AG09309 (cell line): ENCODE measurements at places on chromosomes 2 and 18.
A peak's percentile ranks its signal among the peaks of the same experiment; 100 is the strongest.

GRCh38 chr2:22375096-22375495 lies 1009.9 kb upstream of the KLHL29 start:
- DNase-seq = no peak

- no peak for DNase-seq
Observed at GRCh38 chr2:236012155-236012554, 156.0 kb downstream of the GBX2 start.

GRCh38 chr2:40227210-40227609 lies 224.7 kb downstream of the SLC8A1 start:
- no peak for DNase-seq

DNA sequence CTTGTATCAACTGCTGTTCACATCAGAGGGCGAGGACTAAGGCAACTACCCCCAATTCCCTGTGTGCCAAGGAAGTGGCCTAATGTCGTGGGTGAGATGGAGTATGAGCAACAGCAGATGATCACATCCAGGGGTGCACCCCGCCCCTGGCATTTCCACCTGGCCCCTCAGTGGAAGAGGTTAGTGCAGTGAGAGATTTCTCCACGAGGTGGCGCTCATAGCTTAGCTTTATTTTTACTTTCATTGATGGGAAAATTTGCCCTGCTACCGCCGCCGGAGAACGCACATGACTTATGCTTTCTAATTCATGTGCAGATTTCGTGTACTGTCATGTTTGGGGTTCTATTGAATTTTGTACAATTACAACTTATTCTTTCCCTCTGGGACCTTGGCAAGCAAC lies 470.6 kb upstream of the MEX3C start:
- no peak for DNase-seq

DNA sequence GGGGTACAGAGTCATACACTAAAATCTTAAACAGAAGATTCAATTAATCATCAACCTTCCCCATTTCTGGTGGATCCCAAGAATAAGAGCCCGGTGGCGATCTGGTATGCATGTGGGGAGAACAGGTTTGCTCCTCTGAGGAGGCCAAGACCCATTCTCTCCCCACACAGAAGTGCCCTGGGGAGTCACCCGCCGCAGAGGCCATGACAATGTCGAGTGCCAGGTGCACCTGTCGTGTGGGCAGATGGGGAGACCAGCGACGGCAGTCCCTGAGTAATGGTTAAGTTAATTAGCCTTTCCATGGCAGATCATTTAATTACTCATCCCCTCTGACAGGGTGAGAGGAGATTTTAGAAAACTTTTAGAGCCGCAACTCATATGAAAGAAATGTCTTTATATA lies 345.0 kb downstream of the NCKAP5 start:
- DNase-seq = no peak

GRCh38 chr2:237487496-237487895 lies 445 bp downstream of the MLPH start:
- no peak for DNase-seq

DNA sequence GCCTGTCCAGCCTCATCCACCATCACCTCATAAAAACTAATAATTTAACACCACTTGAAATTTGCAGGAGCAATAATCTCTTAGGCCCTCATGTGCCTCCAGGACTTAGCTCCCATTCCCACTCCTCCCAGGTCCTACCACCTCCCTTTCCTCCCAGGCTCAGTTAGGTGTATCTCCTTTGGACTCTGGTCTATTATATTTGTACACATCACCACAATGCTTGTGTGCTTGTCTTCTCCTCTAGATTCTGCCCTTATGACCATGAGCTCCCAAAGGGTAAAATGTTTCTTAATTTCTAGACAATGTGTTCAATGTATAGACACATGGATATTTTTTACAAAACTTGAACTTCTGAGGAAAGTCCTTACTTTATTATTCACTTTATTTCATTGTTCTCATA lies 182.0 kb upstream of the ZC3H15 start:
- DNase-seq = no peak

GRCh38 chr2:88195246-88195645 lies 25.1 kb downstream of the THNSL2 start:
- no peak for DNase-seq

DNA sequence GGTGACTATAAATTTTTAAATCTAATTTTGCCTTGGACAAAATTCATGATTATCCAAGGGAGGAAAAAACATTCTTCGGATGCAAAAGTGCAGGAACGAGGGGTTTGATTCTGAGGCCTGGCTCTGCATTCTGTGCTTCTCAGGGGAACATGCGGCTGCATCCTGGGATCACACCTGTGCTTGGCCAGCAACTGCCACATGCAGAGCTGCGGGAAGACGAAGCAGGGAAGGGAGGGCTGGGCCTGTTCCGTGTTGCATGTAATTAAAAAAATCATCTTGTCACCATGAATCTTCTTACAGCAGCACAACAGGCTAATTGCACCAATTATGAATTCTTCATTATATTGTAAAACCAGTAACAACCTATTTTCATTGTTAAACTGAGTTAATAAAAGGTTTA lies 158.0 kb upstream of the ALKAL2 start:
- no peak for DNase-seq

DNA sequence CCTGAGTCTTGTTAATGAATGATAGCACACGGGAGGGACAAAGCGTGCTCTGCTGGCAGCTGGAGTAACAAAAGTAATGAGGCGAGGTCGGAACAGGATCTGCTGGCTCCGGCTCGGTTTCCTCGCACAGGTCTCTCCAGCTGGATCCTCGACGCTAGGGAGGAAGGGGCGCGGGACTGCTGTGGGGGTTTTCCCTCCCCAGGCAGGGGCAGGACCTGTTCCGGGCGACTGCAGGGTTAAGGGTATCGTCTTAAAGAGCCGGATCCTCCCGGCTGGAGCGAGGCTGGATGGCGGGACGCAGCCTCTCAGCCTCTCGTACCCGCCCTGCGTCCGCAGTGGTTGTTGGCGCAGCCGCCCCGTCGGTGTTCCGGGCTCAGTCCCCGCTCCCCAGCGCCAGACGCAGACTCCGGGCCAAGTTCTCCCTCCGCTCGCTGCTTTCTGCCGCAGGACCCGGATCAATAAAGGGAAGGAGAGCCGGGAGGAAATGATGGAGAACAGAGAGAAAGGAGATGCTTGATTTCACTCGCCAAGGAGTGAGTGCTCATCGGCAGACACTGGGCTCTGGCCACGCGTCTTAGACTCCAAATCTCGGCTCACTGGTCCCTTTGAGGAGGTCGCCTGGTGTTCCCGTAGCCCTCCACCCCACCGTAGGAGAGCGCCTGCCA lies 1.1 kb upstream of the LIPG start:
- DNase-seq = no peak

DNA sequence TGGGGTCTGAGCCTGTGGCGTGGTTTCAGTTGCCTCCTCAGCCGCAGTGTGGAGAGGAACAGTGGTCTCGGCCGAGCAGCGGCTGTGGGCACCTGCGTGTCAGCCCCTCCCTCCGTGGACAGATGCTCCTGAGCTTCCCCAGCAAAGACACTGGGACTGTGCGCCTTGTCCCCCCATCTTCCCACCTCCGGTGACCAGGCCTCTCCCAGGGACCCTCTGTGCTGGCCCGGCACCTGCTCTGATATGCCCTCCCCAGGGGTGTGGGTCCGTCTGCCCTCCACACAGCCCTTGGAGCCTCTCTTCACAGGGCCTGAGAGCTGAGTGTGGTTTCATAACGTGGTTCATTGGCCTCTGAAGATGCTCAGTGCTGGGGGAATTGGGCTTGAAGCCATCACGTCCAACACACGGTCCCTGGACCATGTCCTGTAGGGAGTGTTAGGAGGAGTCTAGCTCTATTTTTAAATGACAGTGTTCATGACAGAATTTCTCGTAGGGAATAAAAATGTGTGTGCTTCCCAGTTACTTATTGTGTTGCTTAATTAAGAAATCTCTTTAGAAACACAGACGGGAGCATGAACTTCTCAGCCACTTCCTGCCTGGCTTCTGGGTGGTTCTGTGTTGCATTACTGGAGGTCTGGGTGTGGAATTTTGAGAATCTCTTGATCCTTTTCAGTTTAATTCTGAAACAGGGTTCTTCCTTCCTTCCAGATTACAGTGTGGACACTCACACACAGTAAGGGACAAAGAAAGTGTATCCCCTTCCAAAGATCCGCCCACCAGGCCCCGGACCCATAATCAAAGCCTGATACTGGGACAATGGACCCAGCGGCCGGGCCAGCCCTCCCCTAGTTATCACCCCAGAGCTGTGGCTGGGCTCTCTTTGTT lies 110.7 kb downstream of the NFATC1 start:
- DNase-seq = no peak

DNA sequence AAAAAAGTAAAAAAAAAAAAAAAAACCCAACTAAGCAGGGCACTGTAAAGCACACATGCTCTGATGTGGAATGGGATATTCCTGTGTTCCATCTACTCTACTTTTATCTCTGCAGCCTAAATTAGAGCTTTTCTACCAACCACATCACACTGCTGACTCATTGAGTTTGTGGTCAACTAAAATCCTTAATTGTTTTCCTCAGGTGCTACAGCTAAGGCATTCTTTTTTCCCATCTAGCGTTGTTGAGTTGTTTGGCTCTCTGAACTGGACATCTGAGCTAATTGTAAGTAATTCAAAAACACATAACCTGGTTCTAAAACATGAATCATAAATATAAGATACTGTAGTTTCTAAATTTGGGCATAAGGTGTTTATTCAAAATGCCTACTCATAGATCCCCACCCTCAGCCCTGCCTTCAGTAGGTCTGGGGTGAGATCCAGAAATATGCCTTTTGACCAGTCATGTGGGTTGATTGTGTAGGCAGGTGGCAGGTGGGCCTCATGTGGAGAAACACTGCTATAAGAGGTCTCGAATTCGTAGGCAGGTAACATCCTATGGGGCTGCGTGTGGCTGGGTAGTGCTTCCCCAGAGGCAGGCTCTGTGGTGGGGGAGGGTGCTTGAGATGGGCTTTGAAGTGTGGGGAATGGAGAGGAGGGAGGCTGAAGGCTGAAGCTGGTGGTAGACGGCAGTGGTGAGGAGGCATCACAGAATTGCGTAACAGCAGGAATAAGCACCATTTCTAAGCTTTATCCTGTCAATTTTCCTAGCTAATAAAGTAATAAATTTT lies 27.2 kb downstream of the ANKRD29 start:
- no peak for DNase-seq

- no peak for DNase-seq
Observed at GRCh38 chr2:237177052-237177451, 91.4 kb downstream of the COPS8 start.

- no peak for DNase-seq
Observed at GRCh38 chr2:228703152-228703551, 521.7 kb upstream of the SPHKAP start.

DNA sequence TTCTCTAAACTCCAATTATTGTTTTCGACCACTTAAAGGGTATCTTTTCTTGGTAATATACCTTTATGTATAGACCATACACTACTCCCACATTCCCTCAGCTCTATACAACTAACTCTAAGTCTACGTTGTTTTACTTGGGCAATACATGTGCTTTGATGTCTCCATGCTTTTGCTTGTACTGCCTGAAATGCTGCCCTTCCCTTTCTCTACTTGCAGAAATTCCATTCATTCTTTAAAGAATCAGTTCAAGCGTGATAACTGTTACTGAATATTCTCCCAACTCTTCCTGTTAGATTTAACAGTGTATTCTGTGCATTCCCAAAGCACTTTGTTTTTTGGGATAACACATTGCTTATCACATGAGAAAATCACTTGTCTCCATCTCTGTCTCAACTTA lies 157.0 kb upstream of the AQP4 start:
- DNase-seq = no peak

- no peak for DNase-seq
Observed at GRCh38 chr2:159091976-159092375, 123.5 kb downstream of the TANC1 start.

- DNase-seq = no peak
Observed at GRCh38 chr2:104844807-104845551, 8.9 kb upstream of the POU3F3 start.

- peak; percentile 5 for DNase-seq
Observed at GRCh38 chr18:43720041-43720440, 442.8 kb upstream of the SYT4 start.

DNA sequence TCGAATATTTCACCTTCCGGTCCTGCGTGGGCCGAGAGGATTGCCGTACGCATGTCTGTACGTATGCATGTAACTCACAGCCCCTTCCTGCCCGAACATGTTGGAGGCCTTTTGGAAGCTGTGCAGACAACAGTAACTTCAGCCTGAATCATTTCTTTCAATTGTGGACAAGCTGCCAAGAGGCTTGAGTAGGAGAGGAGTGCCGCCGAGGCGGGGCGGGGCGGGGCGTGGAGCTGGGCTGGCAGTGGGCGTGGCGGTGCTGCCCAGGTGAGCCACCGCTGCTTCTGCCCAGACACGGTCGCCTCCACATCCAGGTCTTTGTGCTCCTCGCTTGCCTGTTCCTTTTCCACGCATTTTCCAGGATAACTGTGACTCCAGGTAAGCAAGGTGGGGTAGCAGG lies at the start of gene SERPINB5:
SERPINB5 (plus strand) TSS at position 291 of the 400 bp plus-strand sequence. CDS start 7,471 bp downstream, outside the sequence.
- no peak for DNase-seq

GRCh38 chr2:62150597-62151305 lies 45.2 kb upstream of the B3GNT2 start:
- DNase-seq = no peak

DNA sequence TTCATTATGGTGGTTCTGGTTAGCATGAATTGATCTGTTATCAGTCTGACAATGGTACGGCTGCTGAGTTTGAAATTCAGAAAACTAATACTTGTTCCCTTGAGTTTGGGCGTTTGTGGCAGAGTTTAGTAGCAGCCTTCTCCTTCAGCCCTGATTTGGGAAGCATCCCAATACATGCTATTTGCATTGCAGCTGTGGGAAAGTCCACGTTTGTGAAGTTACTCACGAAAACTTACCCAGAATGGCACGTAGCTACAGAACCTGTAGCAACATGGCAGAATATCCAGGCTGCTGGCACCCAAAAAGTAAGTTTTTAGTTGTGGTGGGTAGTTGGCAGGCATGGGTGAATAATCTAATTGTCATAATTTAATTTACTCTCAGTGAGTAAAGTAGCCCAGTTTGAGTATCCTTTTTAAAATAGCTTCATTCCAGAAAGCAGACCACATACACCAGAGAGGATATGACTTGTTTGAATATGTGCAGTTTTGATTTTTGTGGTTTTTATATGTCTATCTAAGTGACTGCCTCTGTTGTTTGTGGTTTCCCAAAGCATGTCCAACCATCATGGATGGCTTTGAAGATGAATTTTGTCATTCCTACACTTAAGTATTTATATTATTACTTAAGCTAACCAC lies 12.2 kb downstream of the DGUOK start:
- DNase-seq = peak; percentile 49

GRCh38 chr2:20723543-20723942 lies 56.6 kb downstream of the GDF7 start:
- DNase-seq = no peak

DNA sequence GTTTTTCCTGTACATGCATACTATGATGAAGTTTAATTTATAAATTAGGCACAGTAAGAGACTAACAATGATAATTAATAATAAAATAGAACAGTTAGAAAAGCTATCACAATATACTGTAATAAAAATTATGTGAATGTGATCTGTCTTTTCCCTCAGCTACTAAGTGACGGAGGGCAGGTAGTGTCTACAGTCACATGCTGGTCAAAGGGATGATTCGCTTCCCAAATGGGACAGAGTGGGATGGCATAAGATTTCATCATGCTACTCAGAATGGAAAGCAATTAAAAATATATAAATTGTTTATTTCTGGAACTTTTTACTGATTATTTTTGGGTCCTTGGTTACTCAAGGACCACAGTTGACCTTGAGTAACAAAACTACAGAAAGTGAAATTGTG lies 71.5 kb downstream of the DAW1 start:
- DNase-seq = no peak
